ENCODE measurements at places on chromosomes 1 and 21. TPM values are rescaled to one million over a fixed set of nuclear protein-coding genes. Genes with fewer than 3 reads are reported as not detected.

CLDN19 gene
- total RNA-seq = not detected

ITLN1 gene
- not detected for total RNA-seq

FAM151A gene
- not detected for total RNA-seq

CRP gene
- total RNA-seq = not detected
